ENCODE measurements at places on chromosomes 12 and 14. TPM values are rescaled to one million over a fixed set of nuclear protein-coding genes. Genes with fewer than 3 reads are reported as not detected.

The PMEL gene
- 0.99 TPM for total RNA-seq

The SAMD15 gene
- total RNA-seq, result not detected

The KLHL33 gene
- 0.14 TPM for total RNA-seq

The KRT2 gene
- not detected for total RNA-seq

The SDR9C7 gene
- 0.27 TPM for total RNA-seq

- no peak overlapping the region for H3K4me3 ChIP-seq
- no peak overlapping the region for H3K27ac ChIP-seq
- H3K36me3 ChIP-seq, result no peaks in the 10 kb centered on the region
- DNase-seq, result no peak
- H3K4me1 ChIP-seq, result no peaks in the 10 kb centered on the region
Observed at GRCh38 chr12:112599871-112600270, 181.1 kb downstream of the PTPN11 start.

DNA sequence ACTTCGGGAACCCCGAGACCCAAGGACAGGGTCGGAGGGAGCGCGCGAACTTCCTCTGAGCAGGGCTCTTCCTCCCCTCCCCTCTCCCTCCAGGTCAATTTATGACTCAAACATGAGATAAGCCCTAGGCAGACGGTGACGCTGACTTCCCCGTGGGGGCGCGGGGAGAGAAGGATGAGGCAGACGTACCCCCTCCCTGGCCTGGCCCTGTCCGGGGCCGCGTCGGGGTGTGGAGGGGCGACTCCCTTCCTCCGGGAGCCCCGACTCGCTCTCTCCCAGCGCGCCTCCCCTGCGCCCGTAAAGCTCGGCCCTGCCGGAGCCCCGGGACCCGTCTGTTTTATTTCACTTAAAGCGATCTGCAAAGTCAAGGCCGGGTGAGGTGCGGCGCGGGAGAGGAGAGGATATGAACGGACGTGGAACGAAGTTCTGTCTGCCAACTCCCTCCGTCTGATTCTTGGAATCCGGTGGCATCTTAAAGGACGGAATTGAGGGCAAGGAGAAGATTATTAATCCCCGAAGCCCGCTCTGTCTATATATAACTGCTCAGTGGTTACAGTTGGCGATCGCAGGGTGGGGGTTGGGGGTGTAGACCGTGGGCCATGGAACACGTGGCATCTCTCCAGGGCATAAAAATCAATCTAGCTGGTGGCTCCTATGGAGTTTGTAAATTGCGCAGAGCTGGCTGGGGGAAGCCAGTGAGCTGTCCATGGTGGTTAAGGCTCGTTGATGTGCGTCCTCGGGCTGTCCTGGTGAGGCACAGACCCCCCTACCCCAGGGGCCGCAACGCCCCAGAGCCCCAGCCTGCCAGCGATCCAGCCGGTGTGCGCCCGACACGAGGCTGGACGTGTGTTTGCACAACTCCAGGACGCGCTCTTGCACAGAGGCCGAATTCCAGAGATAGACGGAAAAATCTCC lies 2.9 kb upstream of the PTHLH start:
- no peaks in the 10 kb centered on the region for H3K36me3 ChIP-seq
- no peaks in the 10 kb centered on the region for H3K27me3 ChIP-seq
- H3K27ac ChIP-seq, result no peak overlapping the region
- DNase-seq, result no peak
- H3K4me1 ChIP-seq, result peaks cover 14% of the 10 kb centered on the region
- H3K4me3 ChIP-seq, result peak overlapping the region; percentile 68

GRCh38 chr14:81435048-81435390 lies 34.9 kb upstream of the STON2 start:
- H3K36me3 ChIP-seq, result no peaks in the 10 kb centered on the region
- H3K27ac ChIP-seq, result no peak overlapping the region
- no peaks in the 10 kb centered on the region for H3K4me1 ChIP-seq
- no peak for DNase-seq
- no peaks in the 10 kb centered on the region for H3K27me3 ChIP-seq

GRCh38 chr12:132818562-132818961 lies 10.1 kb downstream of the GOLGA3 start:
- H3K36me3 ChIP-seq, result peaks cover 65% of the 10 kb centered on the region
- no peak overlapping the region for H3K27ac ChIP-seq
- no peak overlapping the region for H3K4me3 ChIP-seq
- no peak for DNase-seq
- no peaks in the 10 kb centered on the region for H3K27me3 ChIP-seq

- H3K36me3 ChIP-seq, result no peaks in the 10 kb centered on the region
- DNase-seq, result no peak
- H3K27ac ChIP-seq, result no peak overlapping the region
- no peak overlapping the region for H3K4me3 ChIP-seq
- H3K4me1 ChIP-seq, result no peaks in the 10 kb centered on the region
Observed at GRCh38 chr14:66022526-66022925, 463.6 kb upstream of the CCDC196 start.

DNA sequence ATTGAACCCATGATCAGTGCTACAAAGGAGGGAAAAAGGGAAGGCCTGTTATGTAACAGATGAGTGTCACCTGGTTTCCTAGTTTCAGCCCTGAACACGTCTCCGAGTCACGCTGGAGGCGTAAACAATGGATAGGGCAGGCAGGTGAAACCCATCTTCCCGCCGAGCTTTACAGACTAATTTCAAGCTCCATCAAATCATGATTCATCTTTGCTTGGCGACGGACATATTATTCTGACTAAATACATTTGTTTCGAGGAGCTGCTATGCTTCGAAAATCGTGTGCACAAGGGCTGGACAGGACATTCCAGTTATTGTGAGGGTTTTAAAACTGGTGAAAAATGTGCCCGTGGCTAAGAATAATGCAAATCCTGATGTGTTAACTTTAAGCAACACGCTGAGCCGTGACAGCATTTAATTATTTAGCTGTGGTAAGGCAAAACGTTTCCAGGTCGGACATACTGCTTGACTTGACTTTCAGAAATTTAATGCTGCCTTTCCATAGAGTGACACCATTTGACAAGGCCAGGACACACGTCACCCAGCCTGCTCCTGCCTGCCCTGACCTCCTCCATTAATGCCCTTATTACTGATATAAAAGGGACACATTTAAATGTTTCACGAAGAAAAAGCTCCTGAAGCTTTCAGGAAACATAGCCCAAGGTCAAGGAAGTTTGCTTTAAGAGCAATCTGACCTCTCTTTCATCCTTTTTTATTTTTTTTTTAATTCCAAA lies 1203.5 kb upstream of the TMEM132C start:
- H3K4me3 ChIP-seq, result no peak overlapping the region
- H3K27ac ChIP-seq, result no peak overlapping the region
- H3K4me1 ChIP-seq, result no peaks in the 10 kb centered on the region

DNA sequence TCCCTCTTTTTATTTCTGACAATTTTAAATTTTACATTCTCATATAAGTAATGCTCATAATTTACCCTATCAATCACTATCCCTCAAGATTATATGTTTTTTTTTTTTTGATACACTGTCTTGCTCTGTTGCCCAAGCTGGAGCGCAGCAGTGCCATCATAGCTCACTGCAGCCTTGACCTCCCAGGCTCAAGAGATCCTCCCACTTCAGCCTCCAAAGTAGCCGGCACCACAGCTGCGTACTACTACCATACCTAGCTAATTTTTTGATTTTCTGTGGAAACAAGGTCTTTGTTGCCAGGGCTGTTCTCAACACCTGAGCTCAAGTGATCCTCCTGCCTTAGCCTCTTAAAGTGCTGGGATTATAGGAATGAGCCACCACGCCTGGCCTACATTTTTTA lies 4.4 kb downstream of the DUSP16 start:
- no peak overlapping the region for H3K4me3 ChIP-seq
- H3K4me1 ChIP-seq, result peaks cover 31% of the 10 kb centered on the region
- DNase-seq, result no peak
- no peak overlapping the region for H3K27ac ChIP-seq
- no peaks in the 10 kb centered on the region for H3K36me3 ChIP-seq
- no peaks in the 10 kb centered on the region for H3K27me3 ChIP-seq

GRCh38 chr14:68968051-68968450 lies 11.1 kb downstream of the ACTN1 start:
- no peaks in the 10 kb centered on the region for H3K27me3 ChIP-seq
- no peak for DNase-seq
- H3K4me3 ChIP-seq, result peak overlapping the region; percentile 48
- H3K4me1 ChIP-seq, result peaks cover 80% of the 10 kb centered on the region
- peaks cover 11% of the 10 kb centered on the region for H3K36me3 ChIP-seq
- H3K27ac ChIP-seq, result peak overlapping the region; percentile 100

GRCh38 chr14:36663404-36664321 lies 2.0 kb downstream of the PAX9 start:
- H3K4me3 ChIP-seq, result peak overlapping the region; percentile 74
- DNase-seq, result no peak
- H3K4me1 ChIP-seq, result peaks cover 46% of the 10 kb centered on the region

- H3K36me3 ChIP-seq, result no peaks in the 10 kb centered on the region
- no peak for DNase-seq
Observed at GRCh38 chr12:75766263-75767160, 255.1 kb upstream of the KRR1 start.
